ENCODE measurements at places on chromosomes 6 and 20.

GRCh38 chr20:60791823-60792222, 460.2 kb upstream of the CDH4 start:
- no peak for DNase-seq

- no peak for DNase-seq
Observed at GRCh38 chr20:60822699-60823607, 429.1 kb upstream of the CDH4 start.

- DNase-seq, result no peak
Observed at GRCh38 chr6:32382757-32383420, 11.2 kb upstream of the TSBP1 start.

- no peak for DNase-seq
Observed at GRCh38 chr20:62310757-62311121, 7.9 kb downstream of the ADRM1 start.

- DNase-seq, result no peak
Observed at GRCh38 chr20:44455126-44455525, 20.5 kb upstream of the TTPAL start.

- DNase-seq, result peak; percentile 7
Observed at GRCh38 chr6:169556758-169557548, 144.9 kb downstream of the WDR27 start.

- DNase-seq, result no peak
Observed at GRCh38 chr6:80245043-80245442, 138.6 kb downstream of the BCKDHB start.

GRCh38 chr6:27617700-27618689, 145.1 kb upstream of the ZNF184 start:
- no peak for DNase-seq

DNA sequence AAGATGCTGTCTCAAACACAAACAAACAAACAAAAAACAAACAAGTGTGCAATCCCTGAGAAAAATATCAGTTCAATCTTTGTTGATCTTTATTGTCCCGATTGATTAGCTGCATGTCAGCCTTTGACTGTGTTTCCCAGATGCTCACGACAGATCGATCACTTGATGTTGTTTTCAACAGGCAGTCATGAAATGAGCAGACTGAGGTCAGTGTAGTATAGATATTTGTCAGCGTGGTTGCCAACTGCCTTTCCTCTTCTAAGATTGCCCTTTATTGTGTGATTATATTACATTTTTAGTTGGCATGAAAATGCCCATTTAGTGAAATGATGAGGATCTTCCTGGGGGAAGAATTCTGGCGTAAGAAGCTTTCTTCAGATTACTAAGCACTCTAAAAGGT, 25.6 kb downstream of the UTRN start:
- no peak for DNase-seq

- no peak for DNase-seq
Observed at GRCh38 chr6:159481897-159482296, 211.1 kb downstream of the SOD2 start.

- DNase-seq, result no peak
Observed at GRCh38 chr20:10761786-10762185, 88.0 kb upstream of the JAG1 start.

- DNase-seq, result no peak
Observed at GRCh38 chr20:25622450-25623224, 1.2 kb downstream of the NANP start.

GRCh38 chr6:106122938-106123656, 37.0 kb downstream of the PRDM1 start:
- DNase-seq, result no peak

DNA sequence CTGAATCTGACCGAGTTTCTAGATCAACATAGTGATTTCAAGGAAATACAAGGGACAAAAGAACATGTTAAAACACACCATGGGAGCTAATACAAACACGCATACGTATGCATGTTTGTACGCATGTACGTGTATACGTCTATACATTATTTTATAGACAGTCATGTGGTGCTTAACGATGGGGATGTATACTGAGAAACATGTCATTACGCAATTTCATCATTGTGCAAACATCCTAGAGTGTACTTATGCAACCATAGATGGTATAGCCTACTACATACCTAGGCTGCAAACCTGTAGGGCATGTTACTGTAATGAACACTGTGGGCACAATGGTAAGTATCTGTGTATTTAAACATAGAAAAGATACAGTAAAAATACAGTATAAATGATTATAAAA, 25.0 kb upstream of the NELFCD start:
- DNase-seq, result no peak

GRCh38 chr6:167962711-167963110, 34.8 kb upstream of the KIF25 start:
- DNase-seq, result no peak

- no peak for DNase-seq
Observed at GRCh38 chr20:21325296-21325695, 22.2 kb downstream of the XRN2 start.

GRCh38 chr20:35018590-35019371, 63.1 kb downstream of the MYH7B start:
- DNase-seq, result no peak

DNA sequence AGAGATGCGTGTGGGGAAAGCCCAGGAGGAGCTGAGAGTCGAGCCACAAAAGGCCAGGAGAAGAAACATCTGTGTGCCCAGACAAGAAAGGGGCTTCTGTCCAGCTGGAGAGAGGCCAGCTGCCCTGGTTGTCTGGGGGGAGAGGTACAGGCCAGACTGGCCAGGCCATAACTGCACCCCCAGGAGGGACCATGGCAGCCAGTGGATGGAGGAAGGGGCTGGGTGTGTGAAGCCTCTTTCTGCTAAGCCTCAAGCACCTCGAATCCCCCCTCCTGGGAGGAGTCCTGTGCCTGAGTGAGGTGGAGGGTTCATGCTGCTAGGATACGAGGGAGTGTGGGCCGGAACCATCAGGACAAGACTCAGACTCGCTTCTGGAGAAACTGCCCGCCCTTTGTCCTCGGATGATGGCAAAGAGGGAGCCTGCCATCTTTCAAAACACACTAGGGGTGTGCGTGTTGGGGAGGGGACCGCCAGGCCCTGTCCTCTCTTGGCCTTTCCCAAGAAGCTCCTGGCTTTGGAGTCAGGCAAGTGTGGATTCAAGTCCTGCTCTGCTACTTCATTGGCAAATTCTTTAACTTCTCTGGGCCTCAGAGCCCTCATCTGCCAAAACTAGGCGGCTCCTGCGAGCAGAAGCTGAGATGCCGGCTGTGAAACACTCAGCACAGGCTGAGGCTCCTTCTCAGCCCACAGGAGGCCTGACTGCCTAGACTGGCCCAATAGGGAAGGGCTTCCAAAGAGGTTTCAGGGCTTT, 90.3 kb downstream of the ASXL1 start:
- no peak for DNase-seq

DNA sequence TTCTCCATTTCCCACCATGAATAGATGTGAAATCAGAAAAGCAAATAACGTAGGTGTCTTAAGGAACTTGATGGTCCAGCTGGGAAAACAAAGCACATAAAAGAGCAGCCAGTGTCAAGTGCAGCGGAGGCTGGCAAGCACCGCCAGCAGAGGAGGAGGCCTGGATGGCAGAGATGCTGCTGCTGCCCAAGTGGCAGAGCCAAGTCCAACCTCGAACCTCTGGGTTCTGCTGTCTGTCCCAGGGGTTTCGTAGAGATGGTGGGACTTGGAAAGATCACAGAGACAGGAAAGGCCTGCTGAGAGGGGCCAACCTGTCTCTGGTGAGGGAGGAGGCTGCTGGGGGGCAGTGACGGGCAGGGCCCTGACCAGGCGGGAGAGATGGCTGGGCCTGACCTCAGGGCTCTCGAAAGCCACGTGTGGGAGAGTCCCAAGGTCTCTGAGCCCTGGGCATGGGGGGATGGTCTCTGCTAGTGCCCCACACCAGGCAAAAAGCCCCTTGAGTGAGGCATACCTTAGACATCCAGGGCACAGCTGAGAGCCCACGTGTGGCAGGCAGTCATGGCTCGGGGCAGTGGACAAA, 77.3 kb downstream of the TCP11 start:
- DNase-seq, result no peak

DNA sequence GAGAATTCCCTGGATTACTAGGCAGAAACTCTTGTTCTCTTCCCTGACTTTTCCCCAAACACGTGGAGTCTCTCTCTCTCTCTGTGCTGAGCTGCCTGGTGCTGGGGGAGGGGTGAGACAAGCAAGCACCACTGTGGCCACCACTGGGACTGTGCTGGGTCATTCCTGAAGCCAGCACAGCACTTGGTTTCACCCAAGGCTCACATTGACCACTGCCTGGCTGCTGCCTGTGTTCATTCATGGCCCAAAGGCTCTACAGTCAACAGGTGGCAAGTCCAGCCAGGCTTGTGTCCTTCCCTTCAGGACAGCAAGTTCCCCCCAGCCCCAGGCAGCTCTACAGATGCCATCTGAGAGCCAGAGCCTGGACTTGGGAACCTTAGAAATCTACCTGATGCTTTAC, 92.2 kb downstream of the CTNNBL1 start:
- DNase-seq, result no peak

GRCh38 chr6:683742-684440, 9.0 kb downstream of the EXOC2 start:
- no peak for DNase-seq

DNA sequence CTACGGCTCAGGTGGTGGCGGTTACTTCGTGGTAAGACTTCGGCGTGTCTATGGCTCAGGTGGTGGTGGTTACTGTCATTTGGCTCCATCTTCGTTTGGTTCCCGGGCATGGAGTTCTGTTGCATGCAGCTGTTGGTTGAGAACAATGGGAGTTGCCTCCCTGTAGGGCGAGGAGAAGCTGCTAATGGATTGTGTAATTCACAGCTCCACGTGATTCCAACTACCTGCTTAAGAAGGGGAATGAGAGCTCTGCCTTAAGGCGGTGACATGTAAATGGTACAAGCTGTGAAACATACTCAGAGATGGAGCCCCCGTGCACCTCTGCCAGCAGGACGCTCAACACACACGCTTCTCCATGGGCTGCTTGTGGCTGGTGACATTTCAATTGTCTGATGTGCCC, 12.4 kb upstream of the DACT2 start:
- no peak for DNase-seq

- no peak for DNase-seq
Observed at GRCh38 chr6:125821825-125822281, 31.1 kb downstream of the NCOA7 start.

Measured in stimulated activated CD8-positive, alpha-beta memory T cell treated with anti-CD3 and anti-CD28 coated beads, Interleukin-4, amount 100 ng/mL, for 24 hours (primary cell).